ENCODE measurements at places on chromosomes 5 and 9.

DNA sequence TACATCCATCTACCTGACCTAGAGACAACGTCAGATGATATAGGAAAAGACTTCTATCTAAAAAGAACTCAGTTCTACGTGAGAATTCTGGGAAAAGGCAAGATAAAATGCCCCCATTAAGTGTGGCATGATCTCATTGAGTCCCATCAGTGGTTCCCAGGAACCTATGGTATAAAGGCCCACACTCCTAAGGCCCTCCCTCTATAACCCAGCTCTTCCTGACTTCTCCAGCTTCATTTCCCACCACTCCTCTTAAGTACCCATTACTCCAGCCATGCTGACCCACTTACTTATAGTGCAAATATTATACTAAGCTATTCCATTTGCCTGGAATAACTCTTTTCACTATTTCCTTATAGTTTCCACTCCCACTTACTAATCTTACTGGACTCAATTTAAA lies 95.4 kb upstream of the NR5A1 start:
- no peak for DNase-seq

- DNase-seq = no peak
Observed at GRCh38 chr9:21754741-21755140, 47.7 kb upstream of the MTAP start.

GRCh38 chr5:77065256-77065655 lies 21.8 kb downstream of the ZBED3 start:
- no peak for DNase-seq

GRCh38 chr9:120927269-120928014 lies 846 bp upstream of the TRAF1 start:
- no peak for DNase-seq

- DNase-seq = no peak
Observed at GRCh38 chr5:80403782-80404181, 4.1 kb upstream of the ZFYVE16 start.

- no peak for DNase-seq
Observed at GRCh38 chr5:95155888-95156287, 129.0 kb downstream of the MCTP1 start.

- DNase-seq = no peak
Observed at GRCh38 chr9:130861372-130862180, 26.5 kb downstream of the ABL1 start.

- no peak for DNase-seq
Observed at GRCh38 chr5:115180165-115180709, 10.5 kb upstream of the TRIM36 start.

DNA sequence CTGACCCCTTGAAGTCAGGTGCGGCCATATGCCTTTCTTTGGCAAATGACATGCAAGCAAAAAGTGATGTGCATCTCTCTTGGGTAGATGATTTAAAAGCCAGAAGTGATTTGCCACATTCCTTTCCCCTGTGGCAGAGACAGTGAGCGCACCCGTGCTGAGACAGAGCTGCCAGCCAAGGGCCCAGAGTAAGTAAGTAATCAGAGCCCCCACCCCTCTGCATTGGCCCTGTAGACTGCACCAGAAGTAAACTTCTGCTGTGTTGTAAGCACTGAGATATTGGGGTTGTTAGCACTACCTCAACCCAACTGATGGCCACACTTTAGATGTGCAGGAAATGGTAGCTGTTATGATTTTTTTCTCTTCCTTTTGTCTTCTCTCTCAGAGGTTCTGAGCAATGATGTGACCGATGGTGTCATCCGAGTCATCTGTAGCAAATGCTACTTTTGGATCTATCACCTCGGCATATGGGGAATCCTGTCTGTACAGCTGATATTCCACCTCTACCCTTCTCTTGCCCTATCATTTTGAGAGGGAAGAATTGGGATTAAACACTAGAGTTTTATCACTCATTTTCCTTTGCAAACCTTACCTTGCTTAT lies 58.0 kb downstream of the DOCK2 start:
- DNase-seq = no peak

DNA sequence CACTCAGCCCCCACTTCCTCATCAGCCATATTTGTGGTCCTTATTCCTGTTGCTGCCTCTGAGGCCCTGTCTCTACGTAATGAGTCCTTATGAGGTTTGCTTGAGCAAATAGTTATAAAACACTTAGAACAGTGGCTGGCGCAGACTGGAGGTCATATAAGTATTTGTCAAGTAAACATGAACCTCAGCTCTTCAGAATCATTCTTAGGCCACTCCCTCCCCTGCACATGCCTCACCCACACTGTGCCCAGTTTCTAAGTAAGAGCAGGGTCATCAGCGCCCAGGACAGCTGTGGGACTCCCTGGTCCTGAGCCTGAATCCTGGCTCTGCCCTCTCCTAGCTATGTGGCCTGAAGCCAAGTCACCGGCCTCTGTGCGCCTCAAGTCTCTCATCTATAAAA lies 4.0 kb downstream of the ST6GALNAC4 start:
- no peak for DNase-seq

DNA sequence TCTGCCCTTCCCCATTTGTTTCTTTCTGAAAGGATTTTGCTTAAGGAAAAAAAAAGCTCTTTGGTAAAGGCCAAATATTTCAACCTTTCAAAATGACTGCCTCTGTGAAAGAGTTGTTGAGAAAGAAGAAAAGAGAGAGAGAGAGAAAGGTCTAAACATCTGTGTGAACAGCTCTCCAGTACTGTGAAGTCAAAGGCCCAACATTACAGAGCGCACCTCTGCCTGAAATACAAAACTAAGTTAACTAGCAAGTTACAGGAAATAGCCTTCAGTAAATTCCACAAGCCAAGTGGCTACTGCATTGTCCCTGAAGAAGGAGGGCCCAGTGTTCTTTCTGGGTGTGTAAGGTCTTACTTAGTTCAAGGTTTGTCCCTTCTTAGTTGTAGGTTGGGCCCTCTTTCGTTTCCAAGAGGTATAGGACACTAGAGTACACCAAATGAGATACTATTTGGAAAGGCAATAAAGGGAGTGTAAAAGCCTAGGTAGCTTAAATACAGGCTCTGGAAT lies 104.4 kb downstream of the THBS4 start:
- DNase-seq = no peak

DNA sequence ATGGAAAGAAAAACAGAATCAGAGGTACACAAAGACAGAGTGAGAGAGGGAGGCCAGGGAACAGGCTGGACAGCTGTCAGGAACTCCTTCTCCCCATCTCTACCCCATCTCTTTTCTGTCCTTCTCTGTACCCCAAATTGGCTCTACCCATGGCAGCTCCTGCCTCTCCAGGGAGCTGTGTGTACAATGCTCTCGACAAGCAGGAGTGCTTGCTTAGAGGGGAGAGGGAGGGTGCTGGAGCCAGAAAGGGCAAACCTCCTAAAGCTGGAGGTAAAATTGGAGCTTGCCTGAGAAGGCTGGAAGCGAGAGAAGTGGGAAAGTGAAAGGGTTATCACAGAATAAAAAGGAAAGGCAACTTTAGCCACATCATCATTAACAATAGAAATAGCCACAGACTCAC lies 6.4 kb downstream of the TPM2 start:
- DNase-seq = no peak

DNA sequence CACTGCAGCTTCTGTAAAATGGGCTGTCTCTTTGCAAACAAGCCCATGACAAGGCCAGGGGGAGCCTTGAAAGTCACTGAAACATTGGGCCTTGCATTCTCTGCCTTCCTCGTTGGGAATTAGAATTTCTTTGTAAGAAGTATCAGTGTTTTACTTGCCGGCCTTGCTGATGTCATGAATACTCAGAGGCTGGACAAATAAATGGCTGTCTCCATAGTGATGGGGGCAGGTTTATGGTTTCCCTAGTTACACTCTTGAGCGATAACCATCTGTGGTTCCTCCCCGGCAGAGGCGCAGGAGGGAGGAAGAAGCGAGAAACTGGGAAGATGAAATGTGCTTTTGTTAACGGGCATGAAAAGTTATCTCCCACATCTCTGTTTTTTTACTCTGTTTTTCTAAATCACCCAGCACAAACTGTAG lies 272.7 kb upstream of the PANK3 start:
- no peak for DNase-seq

- DNase-seq = no peak
Observed at GRCh38 chr5:2278825-2279456, 396.2 kb upstream of the IRX4 start.

DNA sequence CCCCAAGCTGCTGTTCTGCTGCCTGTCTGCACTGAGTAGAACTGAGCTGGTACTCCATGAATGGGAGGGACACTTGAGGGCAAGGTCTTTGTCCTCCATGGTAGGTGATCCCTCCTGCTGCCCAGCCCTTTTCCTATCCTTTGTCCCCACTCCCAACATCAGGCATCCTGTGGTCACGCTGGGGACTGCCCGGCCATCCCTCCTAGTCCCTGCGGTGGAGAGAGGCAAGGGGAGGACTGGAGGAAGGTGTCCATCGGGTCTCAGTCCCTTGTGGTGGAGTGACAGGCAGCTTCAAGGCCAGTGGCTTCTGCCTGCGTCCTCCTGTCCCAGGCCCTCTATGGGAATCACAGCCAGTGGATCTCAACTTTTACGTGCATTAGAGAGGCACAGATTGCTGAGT lies 25.9 kb downstream of the ROR2 start:
- no peak for DNase-seq

DNA sequence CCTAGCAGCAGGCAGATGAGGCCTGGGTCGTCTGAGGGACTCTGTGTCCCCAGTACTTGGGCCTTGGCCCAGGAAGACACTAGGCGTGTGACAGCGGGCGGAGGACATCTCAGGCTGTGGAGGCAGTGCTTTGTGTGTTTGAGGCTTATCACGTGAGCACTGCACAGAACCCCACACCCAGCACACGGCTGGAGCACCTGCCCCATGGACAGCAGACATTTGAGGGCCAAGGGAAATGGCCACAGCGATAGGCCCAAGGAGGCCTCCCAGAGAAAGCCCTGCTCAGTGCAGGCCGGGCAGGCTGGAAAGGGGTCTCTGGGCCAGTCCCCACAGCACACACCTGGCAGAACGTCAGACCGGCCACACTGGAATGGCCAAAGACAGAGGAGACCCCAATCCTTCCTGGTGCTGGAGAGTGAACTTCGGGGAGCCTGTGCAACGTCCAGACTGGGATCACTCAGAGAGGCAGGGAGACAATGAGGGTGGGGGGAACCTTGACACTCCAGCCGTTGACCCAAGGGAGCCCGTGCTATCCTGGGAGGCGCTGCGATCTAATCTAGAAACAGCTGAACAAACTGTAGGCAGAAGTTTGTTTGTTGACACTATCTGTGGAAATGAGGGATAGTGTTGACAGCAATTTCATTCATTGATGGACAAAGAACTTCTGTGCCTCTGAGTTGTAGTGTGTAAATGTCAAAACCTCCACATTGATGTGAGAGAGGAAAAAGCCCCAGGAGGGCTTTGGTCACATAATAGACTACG lies 19.6 kb upstream of the FLT4 start:
- no peak for DNase-seq

- no peak for DNase-seq
Observed at GRCh38 chr5:78419396-78419795, 59.0 kb downstream of the SCAMP1 start.

DNA sequence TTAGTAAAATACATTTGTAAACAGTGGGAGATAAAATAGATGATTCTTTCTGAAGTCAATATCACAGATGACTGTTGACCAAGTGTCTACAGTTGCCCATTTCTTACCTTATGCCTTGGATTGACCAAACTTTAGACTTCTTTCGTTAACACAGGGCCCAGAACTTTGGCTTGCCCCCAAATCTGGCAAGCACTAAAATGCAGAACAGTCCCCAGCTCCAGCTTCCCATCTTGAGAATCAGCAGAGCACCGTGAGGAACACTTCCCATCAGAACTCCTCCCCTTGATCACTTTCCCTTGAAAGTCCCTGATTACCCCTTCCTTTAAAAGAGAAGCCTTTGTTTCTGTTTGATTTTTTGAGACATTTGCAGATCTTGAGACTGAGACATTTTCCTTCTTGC lies 1039.9 kb downstream of the TLE1 start:
- DNase-seq = no peak

GRCh38 chr5:360257-361027 lies 38.9 kb downstream of the AHRR start:
- no peak for DNase-seq

DNA sequence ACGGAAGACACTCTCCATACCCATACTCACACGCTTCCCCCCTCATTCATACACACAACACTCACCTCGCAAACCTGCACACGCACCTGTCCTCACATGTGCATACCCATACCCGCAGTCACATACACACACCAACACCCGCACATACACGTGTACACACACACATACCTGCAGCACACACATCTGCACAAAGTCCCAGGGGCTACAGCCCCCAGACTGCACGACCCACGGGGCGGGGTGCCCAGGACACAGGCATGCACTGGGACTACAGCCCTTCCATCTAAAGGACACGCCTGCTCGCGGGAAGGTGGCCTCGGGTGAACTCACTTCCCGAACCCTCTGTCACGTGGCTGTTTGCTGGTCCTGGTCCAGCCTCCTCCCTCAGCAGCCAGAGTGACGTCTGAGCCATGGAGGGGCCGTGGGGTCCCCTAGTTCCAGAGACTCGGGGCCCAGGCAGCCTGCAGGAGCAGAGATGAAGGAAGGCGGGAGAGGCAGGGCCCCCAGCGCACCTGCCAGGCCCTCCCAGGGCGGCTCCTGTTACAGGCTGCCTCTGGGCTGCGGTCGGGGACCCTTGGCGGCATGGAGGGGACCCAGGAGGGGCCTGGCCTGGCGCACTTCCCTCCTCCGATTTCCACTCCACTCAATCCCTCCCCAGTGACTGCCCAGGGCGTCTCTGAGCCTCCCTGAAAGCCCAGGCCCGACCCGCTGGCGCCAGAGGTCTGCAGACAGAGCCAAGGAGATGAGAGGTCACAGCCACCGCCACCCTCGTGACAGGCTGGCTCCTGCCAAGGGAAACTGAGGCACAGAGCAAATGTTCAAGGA lies 8.1 kb downstream of the SLC12A7 start:
- no peak for DNase-seq

DNA sequence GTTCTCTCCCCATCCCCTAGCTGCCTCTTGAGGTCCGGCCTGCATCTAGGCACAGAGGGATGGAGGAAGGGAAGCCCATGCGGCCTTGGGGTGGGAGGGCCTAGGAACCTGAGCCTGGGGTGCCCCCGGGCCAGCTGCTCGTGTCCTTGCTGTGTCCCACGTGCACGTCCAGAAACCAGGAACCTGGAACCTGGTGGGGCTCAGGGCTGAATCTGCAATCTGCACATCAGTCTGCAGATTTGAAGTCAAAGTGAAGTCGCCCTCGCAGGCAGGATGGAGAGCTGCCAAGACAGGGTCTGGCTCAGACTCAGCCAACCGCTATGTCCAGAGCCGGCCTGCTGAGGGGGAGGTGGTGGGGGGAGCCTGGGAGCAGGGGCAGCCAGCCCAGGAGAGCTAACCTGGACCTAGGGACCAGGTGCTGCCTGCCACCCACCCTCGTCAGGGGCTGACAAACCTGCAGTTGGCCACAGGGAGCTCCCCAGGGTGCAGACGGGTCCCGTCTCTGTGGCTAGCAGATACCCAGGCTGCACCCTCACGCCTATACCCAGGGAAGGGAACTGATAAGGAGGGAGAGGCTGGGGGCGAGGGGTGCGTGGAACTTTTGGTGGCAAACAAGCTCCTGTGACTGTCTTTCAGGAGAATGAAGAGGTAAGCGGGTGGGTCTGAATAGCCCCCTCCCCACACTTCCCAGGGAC lies 103.5 kb upstream of the SIMC1 start:
- DNase-seq = no peak

All from activated CD4-positive, alpha-beta T cell treated with anti-CD3 and anti-CD28 coated beads, Interleukin-2, amount 50 U/mL, for 24 hours (primary cell).